ENCODE measurements at places on chromosomes 2 and 18.
A peak's percentile ranks its signal among the peaks of the same experiment; 100 is the strongest.

DNA sequence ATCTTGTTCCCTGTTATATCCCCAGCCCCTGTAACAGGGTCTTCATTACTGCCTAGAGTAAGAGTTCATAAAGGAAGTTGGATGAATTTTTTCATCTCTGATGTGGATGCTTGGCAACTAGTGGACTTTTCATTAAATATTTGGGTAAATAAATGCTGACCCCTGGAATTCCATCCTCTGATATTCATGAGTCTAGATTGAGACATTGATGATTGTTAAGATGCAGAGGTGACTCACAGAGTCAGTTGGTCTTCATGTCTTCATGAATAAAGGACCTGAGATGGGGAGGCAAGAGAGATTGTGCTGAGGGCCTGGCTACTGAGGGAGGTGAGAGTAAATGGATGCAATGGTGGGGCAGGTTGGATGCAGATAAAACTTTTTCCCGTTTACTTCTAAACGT, 132.7 kb upstream of the NT5C1B start:
- DNase-seq = no peak

DNA sequence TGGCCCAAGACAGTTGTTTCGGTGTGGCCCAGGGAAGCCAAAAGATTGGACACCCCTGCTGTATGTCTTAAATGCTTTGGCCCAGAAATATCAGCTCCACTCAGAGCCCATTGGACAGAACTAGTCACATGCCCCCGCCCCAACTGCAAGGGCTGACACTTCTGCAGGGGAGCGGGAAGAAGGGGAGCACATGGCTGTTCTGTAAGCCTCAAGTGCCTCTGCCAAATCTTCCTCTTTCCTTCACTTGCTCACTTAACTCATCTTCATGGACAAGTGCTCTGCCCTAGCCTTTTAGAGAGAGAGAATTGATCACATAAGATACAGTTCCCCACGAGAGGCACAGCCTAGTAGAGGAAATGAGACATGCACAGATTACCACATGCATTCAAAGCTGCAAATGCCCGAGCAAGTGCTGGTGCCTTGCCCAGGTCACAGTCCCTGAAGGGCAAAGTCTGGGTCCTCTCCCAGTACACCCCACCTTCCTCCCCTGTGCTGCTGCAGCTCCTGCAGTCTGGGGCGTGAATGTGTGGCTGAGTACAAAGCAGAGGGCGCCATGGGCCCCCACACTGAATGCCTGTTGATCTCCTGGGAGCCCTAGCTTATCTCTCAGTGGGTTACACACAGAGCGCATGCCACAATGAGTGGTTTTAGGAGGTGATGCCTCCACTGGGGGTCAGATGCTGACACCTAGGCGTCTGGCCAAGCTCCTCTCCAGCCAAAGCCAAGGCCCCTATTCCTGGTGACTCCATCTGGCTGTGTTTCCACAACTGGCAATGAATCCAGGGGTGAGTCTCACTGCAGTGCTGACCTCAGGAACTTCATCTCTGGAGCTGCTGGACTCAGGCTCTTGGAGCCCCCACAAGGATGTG, 135.3 kb downstream of the CTIF start:
- no peak for DNase-seq

DNA sequence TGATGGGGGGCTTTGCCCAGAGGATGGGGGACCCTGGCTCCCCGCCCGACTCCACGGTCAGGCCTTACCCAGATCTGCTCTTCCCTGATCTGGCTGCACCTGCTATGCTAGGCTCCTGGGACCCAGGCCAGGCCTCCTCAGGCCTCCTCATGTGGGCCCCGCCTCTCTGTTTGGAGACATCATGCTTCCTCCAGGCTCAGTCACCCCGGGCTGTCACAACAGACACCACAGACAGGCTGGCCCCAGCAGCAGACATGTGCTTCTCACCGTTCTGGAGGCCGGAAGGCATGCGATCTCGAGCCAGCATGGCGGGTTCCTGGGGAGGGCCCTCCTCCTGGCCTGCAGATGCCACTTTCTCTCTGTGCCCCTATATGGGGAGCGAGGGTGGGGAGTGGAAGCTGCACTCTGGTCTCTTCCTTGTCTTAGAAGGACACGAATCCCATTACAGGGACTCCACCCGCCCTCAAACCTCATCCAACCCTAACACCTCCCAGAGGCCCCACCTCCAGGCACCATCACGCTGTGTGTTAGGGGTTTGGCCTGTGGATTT, 10.8 kb upstream of the NEU4 start:
- no peak for DNase-seq

- peak; percentile 95 for DNase-seq
These were observed 574 bp upstream of the NCL start for GRCh38 chr2:231464576-231465540.

DNA sequence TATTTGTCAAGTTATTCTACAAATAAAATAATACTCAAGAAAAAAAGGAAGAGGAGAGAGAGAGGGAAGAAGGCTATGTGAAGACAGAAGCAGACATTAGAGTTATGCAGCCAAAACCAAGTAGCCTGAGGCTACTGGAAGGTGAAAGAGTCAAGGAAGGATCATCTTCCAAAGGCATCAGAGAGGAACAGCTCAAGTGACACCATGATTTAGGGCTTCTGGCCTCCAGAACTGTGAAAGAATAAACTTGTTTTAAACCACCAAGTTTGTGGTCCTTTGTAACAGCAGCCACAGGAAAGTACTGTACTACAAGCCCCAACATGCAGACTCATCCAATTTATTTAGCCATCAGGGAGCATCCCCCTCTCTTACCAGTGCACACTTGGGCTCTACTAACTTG, 788.5 kb upstream of the LRRTM1 start:
- DNase-seq = no peak

DNA sequence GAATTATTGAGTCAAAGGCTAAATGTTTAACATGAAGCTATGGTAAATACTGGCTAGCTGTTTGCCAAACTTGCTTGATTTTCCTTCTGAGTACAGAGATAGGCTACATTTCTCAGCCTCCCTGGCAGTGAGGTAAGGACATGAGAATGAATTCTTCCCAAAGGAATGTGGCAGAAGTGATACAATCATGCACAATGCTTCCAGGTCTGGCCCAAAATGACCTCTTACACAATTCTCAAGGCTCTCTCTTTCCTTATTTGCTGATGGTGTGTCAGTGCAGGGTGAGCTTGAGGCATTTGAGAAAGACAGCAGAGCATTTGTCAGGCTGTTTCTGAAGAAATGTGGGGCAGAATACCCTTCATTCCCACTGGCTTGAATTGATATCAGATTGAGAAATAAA, 95.6 kb upstream of the NABP1 start:
- no peak for DNase-seq

DNA sequence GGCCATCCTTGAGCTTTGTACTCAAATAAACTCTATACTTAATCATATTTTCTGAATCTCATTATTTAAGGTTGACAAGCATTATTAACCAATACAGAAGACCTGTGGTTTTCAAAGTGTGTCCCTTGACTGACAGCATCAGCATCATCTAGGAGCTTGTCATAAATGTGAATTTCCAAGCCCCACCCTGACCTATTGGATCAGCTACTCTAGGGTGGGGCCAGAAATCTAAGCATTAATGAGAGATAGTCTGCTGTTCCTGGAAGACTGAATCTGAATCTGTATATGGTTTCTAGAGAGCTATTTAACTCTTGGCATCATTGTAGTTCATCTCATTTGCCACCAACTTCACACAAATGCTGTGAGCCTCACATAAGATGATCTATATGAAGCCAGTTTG, 86.6 kb downstream of the CD8B2 start:
- DNase-seq = no peak

- DNase-seq = no peak
These were observed 43.0 kb upstream of the RHOB start for GRCh38 chr2:20403774-20404312.

DNA sequence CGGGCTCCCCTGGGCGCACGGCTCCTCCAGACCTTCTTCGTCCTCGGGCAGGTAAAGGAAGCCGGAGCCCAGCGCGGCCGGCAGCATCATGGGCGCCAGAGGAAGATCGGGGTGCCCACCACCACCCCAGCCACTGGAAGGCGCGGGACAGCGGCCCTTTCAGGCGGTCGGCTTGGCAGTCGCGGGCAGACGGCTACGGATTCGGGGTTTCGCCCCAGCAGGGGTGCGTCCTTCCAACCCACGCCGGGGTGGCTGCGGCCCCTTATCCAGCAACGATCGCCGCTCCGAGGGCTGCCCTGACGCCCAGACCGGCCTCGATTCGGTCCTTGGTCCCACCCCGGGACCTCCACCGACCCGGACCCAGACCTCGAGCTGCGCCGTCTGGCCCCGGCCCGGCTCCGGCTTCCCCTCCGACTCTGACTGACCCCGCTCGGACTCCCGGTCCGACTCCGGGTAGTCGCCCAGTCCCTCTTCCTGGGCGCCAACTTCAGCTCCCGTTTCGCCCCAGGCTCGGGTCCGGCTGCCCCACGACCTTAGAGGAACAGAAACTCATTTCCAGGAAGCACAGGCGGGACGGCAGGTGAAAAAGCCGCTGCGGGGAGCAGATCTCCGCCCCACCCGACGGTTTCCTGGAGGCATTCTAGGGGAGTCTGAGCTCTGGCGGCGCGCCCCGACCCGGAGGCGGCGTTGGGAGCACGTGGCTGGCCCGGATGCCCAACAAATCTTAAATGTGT, 30.2 kb upstream of the SSB start:
- no peak for DNase-seq

DNA sequence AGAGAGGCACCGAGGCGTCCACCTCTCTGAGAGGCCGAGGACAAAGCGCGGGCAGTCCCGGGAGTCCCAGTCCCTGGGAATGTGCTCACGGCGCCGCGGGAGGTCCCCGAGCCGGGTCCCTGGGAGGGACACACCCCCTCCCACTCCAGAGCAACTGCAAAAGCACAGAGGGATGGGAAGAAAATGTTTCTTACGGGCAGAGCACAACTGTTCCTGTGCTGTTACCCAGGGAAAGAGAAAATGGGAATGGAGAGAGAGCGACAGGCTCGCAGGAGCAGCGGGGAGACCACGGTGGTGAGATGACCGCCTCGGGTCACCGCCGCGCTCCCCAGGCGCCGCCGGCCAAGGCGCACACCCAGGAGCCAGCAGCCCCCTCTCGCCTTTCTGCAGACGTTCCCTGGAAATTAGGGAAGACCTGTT, 1.2 kb upstream of the BCL11A start:
- no peak for DNase-seq

DNA sequence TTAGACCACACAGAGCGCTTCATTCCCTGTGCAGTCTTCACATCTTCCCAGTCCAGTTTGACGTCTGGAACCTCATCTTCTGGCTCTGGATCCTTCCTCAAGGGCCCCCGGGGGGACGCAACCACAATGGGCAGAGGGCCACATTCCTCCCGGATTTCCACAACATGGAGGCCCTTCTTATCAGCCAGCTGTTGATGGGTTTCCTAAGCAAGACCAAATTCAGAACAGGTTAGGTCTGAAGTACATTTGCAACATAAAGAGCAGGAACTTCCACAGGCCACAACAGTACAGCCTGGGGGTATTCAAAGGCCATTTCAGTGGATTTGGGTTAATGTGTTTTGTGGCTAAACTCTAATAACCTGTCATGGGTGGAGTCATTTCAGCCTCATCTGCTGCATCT, 34.2 kb downstream of the MRPS5 start:
- DNase-seq = no peak

GRCh38 chr2:3535794-3536681, 16.7 kb upstream of the ADI1 start:
- DNase-seq = no peak

- no peak for DNase-seq
These were observed 231.9 kb downstream of the RND3 start for GRCh38 chr2:150255528-150255927.

DNA sequence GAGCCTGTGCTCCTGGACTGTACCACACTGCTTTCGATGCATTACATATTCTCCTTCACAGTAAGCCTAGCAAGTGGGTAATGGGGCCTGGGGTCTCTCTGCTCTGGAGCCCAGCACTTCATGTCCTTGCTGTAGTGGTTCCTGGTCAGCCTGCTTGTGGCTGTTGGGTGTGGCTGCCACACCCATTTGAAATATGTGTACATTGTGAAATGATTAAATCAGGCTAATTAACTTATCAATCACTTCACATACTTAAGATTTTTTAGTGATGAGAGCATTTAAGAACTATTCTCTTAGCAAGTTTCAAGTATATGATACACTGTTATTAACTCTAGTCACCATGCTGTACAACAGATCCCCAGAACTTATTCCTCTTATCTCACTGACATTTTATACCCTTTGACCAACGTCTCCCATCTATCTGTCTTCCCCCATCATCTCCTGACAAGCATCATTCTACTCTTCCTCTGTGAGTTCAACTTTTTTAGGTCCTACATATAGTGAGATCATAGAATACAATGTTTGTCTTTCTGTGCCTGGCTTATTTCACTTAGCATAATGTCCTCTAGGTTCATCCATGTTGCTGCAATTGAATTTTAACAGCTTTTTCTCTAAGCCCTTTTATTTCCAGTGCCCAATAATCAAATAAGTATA, 92.1 kb downstream of the LYPD6 start:
- DNase-seq = no peak

DNA sequence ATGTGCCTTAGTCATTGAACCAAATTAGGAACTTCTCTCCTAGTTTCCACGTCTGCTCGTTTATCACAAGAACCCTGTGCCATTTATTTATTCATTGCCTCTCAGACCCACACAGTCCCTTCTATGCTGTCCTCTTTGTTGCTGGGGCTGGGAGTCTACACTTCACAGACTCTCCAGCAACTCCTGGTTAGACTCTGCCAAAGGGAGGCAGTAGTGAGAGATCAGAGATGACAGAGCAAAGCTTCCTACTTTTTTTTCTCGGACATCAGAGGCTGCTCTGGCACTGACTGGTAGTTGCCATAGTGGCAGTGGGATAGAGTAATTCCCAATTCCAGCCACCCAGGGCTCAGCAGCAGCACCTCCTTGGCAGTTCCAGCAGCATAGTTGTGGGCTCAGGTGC, 277.5 kb downstream of the BCL11A start:
- DNase-seq = no peak

GRCh38 chr18:48525671-48526070, 13.2 kb upstream of the CTIF start:
- no peak for DNase-seq

DNA sequence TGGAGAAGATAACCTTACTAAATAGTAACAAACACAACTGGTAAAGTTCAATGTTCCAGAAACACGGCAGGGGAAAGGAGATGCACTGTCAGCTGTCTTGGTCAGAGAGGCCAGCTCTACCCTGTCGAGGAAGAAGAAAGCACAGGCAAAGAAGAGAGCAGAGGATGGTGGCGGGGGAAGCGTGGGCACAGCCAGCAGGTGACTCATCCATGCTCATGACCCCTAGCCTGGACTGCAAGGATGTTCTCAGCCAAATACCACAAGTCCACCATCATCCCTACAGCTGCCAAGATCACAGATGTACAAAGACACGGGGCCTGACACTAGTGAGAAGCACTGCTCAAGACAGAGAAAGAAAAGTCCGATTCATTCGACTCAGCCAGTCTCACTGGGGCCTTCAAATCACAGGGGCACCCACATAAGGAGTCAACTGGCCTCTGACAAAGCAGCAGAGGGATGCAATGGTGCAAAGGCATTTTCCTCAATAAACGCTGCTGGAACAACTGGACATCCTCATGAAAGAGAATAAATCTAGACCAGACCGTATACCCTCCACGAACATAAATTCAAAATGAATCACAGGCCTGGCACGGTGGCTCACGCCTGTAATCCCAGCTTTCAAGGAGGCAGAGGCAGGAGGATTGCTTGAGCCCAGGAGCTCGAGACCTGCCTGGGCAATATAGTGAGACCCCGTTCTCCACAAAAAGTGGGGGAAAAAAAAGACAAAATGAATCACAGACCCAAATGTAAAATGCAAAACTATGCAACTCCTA, 5.6 kb downstream of the DTYMK start:
- DNase-seq = no peak

All from SHP77 (cell line).